ENCODE measurements at places on chromosomes 11 and 22.

- no peak for DNase-seq
Observed at GRCh38 chr11:74646954-74647353, 54.6 kb downstream of the POLD3 start.

GRCh38 chr22:39457198-39457555 lies 365 bp downstream of the MGAT3 start:
- DNase-seq: no peak

GRCh38 chr22:49807129-49807528 lies 20.5 kb downstream of the BRD1 start:
- no peak for DNase-seq

- no peak for DNase-seq
Observed at GRCh38 chr11:23585416-23586104, 725.3 kb upstream of the CCDC179 start.

DNA sequence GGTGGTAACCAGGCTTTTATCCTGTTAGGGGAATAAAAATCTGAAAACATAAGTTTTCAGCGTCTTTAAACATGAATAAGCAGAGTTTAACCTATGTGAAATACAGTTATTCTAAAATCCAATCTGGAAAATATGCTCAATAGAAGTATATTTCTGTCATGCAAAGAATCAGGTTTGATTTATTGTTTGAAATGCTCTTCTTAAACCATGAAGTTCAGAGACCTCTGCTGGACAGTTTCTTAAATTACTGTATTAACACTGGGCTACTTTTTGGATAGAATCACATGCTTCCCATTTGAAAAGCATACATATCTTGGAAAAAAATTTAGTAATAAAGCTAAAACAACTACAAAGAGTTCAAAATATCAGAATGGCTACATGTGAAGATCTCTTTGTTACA lies 25.4 kb downstream of the APIP start:
- DNase-seq: no peak
